ENCODE measurements at places on chromosomes 1 and 21.

GRCh38 chr1:237303929-237304328, 261.9 kb downstream of the RYR2 start:
- DNase-seq, result no peak

GRCh38 chr1:12596007-12596821, 21.8 kb downstream of the DHRS3 start:
- DNase-seq, result no peak

GRCh38 chr1:165443539-165444311, 1.2 kb downstream of the RXRG start:
- DNase-seq, result no peak

DNA sequence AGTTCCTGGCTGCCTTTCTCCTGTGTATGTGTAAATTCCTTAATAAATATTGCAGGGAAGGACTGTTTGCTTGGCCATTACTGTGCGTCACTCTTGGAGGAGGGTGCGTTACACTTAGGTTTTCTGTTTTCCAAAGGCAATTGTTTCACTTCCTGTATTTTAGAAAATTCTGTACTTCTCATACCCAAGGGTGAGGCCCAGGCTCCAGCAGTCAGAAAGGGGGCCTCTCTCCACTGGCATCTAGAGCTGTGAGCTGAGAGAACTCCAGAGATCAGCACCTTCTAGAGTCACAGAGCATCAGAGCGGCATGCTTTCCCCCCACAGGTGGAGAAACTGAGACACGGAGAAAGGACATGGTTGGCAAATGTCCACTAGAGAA, 27.0 kb upstream of the ZFP69B start:
- DNase-seq, result no peak

DNA sequence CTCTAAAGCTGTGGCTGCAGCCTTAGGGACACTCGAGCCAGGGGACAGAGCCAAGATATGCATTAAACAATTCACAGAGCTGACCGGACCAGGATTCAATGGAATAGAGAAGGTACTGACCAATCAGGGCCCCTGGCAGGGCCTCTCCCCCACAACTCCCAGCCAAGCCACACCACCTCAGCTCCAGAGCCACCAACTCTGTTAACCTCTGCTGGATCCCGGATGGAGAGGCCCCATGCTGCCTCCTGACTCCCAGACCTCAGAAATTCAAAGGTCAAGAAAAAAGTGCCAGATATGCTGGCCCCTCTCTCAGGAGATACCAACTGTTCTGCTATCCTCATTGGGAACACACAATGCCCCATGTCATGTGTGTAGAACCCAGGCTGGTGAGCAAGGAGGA, 62.1 kb downstream of the CD46 start:
- no peak for DNase-seq

GRCh38 chr1:151131701-151132334, 14.6 kb downstream of the SEMA6C start:
- DNase-seq, result no peak

DNA sequence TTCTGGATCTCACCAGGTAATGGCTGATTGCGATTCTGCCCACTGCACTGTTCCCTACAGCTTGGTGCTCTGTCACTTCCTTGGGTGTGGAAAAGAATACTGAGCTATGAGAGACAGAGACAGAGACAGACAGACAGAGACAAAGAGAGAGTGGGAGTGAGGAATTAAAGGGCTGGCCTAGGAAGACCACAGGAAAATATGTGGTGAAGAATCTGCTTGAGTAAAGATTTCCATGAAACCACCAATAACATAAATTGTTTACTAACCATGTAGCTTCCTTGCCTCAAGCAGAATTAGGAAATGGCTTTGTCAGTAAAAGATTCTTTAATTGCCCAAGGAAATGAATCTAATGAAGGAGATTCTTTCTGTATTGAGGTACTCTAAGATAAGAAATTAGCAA, 54.4 kb downstream of the MPZL1 start:
- no peak for DNase-seq

DNA sequence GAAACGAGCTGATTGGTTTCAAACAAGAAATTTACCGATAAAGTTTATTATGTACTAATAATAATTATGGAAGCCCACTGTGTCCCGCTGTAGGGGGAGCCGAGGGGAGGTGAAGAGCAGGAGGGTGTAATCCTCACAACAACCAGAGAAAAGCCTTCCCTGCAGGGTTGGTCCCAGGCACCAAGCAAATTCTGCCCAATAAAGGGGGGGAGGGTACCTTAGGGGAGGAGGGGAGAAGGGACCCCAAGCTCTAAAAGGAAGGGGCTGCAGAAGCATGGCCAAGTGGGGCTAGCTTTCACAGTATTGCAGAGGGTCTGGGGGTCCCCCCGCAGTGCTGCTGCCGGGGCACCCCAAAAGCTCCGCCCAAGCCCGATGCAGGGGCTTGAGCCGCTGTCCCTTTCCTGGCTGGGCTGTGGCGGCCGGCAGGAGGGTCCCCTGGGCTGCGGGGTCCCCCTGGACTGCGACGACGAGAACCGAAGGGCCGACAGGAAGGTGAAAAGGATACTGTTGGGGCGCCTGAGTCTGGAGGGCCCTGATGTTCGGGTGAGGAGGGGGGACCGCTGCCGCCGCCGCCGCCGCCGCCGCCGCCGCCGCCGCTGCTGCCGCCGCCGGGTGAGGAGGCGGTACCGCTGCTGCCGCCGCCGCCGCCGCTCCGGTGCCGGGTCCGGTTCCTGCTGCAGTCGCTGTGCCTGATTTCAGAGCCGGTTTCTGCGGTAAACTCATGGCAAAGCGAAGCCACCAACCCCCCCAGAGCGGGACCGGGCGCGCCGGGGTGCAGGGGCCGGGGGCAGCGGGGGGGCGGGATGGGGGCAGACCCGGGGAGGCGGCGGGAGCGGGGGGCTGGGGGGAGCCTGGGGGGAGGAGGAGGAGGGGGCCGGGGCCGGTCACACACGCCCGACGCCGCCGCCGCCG, 771 bp downstream of the EIF4G3 start:
- no peak for DNase-seq

DNA sequence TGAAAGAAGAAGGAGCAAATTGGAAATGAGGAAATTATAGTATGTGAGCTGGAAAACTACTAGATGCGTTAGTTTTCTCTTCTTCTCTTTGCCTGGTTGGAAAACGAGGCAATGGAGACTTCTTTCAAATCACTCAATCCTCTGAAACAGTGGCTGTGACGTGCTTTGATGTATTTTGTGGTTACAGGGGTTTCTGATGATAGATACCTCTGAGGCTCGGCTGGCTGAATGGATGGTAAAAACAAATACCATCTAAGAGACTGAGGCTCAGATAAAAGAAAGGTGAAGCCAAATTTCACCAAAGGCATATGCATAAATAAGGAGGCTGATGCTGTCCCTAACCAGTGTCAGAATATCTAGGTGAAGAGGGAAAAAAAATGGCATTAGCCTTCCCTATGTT, 15.1 kb downstream of the MAB21L3 start:
- no peak for DNase-seq

DNA sequence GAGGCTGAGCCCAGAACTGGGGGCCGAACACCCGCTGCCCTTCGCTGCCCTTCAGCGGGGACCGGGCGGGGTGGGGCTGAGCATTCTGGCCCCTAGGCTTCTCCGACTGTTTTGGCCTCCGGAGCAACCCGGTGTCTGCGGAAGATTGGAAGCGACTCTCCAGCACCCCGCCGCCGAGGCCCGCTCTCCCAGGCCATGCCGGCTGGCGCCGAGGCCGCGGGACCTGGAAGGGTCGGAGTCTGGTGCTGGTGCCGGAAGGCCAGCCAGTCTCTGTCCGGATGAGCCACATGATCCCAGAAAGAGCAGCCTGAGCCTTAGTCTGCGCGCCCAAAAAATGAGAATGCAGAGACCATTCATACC, 272.0 kb downstream of the FOXD2 start:
- DNase-seq, result no peak

GRCh38 chr1:31027693-31028526, 37.6 kb downstream of the PUM1 start:
- no peak for DNase-seq

GRCh38 chr1:19735440-19736127, 64.1 kb downstream of the TMCO4 start:
- no peak for DNase-seq

DNA sequence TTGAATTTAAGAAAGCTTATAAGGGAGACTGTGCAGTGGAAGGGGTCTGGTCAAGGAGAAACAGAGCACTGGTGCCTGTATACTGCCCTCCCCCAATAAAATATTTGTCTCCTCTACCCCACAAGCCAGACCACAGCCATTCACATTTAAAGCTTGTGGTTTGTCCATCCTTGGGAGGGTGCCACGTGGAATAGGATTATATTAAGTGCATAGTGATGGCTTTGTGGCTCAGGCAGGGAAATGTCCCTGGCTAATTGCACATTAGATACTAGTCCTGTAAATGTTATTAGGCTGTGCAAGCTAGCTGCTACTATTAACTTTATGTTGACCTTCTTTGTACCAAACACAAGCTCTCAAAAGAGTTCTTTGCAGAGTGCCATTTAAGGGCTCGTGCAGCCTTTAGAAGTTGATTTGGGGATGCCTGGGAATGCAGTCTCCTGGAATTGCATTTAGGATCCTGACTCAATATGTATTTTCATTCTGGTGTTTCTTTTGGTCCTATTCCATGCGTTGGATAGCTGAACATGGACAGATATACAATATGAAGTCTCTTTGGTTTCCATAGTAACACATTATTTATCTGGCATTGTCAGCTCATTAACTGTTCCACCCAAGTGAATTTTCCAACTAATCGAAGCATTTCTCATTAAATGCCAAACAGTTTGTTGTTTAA, 210.6 kb downstream of the ROR1 start:
- DNase-seq, result no peak

DNA sequence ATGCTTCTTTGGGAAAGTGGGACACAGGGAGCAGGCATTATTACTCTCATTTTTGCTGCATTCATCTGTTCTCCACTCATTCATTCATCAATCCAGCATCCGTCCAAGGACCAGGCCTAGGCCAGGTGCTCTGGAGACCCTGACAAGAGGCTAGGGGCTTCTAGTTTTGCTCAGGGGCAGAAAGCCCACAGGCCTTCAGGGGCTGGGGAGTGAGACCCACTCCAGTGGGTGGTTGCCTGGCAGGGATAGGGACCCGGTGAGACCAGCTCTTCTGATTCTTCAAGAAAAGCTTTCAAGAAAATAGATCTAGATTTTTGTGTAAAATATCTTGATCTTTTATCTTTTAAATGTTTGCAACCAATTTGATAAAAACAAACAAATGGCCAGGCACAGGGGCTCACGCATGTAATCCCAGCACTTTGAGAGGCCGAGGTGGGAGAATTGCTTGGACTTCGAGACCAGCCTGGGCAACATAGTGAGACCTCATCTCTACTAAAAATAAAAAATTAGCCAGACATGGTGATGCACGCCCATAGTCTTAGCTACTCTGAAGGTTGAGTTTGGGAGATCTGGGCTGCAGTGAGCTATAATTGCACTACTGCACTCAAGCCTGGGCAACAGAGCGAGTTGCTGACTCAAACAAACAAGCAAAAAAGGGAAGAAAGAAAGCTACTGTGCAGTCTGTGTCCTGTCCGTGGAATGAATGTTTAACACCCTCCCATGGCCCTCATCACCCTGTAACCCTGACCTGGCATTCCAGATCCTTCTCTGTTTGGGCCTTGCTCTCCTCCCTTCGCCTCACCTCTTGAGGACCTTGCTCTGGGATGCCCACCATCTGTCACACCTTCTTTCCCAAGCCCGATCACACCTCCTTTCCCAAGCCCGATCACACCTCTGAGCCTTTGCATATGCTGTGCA, 17.3 kb upstream of the LRP8 start:
- no peak for DNase-seq

- no peak for DNase-seq
Observed at GRCh38 chr21:24693779-24694178, 913.5 kb downstream of the MRPL39 start.

- DNase-seq, result no peak
Observed at GRCh38 chr1:201715351-201715750, 113.6 kb upstream of the IPO9 start.

DNA sequence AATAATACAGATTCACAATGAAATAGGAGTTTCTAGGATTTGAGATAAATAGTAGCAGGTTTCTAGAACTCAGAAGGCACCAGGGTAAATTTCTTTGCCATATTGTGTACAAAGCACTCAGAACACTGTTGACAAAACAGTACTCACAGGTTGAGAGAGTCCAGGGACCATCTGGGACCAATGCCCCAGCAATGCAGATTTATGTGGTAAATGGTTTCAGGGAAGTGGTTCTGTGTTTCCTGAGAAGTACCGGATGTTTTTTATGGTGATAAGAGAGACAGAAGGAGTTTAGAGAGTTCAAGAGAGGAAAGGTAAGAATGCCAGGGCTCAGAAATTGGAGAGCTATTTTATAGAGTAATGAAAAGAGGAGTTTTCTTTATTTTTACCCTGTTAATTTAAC, 29.6 kb upstream of the DIPK1A start:
- DNase-seq, result no peak

DNA sequence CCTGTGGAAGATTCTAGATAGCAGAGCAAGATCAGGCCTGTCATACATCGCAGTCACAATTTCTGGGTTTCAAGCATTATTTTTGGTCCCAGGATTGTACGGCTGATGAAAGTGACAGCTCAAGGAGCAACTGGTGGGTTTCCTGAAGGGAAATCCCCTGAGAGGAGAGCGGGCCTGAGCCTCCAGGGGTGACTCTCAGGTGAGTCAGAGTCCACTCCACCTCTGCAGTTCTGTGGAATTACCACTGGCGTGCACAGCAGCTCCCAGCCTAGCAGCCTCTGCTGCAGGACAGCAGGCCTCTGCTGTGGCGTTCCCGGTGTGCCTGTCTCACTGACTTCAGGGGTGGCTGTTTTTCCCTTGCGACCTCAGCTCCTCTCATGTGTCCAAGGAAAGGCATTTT, 24.4 kb downstream of the SLC66A1 start:
- no peak for DNase-seq

GRCh38 chr21:32645261-32646182, 33.3 kb upstream of the CFAP298 start:
- no peak for DNase-seq

DNA sequence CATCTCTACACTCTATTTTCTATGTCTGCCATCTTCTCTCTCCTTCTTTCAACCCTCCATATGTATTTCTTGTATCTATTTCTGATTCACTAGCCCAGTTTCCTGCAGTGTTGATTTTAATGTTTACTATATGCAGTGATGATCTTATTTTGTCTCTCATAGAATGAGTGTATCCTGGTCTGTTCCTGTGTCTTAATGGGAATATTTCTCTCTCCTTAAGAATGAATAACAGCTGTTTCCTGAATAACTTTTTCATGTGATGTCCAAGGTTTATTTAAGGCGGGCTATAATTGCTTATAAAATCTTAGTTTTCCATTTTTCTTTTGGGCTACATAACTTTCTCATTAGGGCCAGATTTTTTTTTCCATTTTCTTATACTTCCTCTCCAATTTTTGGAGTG, 144.5 kb downstream of the C1orf21 start:
- DNase-seq, result no peak

GRCh38 chr1:160125746-160126145, 10.2 kb downstream of the ATP1A2 start:
- no peak for DNase-seq

DNA sequence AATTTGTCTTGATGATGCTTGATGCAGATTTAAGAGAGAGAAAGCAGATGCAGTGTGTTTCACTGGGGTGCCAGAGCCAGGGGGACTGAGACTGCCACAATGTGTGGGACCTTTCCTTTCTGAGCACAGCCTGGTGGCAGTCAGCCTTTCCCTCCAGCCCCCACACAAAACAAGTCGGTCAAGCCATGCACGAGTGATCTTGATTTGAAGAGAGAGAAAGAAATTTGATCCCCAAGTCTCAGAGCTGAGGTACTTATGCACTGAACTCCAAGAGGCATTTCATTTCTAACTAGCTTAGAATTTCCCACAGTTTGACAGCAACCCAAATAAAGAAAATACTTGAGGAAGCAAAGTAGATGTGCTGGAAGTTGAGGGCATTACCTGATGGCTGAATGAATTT, 193.8 kb downstream of the ST6GALNAC3 start:
- no peak for DNase-seq

GRCh38 chr1:77322061-77322900, 40.5 kb downstream of the AK5 start:
- peak; percentile 82 for DNase-seq
